Activated T-helper 17 cell treated with anti-CD3 and anti-CD28 coated beads, Interleukin-2, amount 50 U/mL, for 72 hours (primary cell): ENCODE measurements at places on chromosomes 11 and 22. TPM values are rescaled to one million over a fixed set of nuclear protein-coding genes. Genes with fewer than 3 reads are reported as not detected.

DNA sequence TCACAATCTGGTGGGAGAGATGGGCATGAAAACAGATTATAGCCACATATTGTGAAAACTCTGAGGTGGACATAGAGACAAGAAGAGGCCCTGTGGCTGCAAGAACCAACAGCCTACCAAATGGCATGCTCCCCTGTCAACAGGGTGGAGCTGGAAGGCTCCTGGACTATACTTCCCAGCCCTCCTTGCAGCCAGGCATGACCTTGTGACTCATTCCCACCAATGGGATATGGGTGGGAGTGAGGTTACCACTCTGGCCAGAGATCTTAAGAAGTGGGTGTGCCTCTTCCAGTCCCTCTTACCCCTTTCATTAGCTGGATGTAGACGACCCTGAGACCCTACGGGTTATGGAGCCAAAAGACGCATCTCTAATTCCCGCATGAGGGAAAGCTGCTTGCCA is 126.4 kb upstream of the ZBED5 start:
- no peak for ATAC-seq

DNA sequence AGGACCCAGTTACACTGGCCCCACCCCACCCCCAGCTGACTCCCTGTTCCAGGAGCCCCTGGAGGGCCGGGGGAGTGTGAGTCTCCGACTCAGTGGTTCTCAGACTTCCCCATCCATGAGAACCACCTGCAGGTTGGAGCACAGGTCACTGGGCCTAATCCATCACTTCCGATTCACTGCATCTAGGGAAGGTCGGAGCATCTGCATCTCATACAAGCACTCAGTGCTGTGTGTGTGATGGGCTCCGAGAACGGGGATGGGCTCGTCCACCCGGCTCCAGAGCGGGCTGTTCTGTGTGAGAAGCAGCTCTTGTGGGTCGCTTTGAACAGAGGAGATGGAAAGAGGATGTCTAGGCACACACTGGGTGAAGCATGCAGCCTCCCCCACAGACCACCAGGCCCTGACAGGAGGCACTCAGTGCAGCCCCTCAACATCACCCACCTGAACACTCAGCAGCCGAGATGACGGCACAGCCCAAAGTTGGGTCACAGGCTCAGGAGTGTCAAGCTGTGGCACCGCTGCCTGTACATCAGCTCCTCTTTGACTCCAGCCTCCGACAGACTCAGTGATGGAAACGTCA is 541.4 kb downstream of the BRD1 start:
- ATAC-seq: no peak

- no peak for ATAC-seq
These were observed 2.3 kb downstream of the C1QTNF6 start for GRCh38 chr22:37185646-37186227.

The VWCE gene
- total RNA-seq: 11.1 TPM

The SLC22A25 gene
- not detected for total RNA-seq

The H19 gene
- not detected for total RNA-seq

The PGA3 gene
- total RNA-seq: not detected

The OR51B2 gene
- total RNA-seq: 0.29 TPM

The SLC43A1 gene
- 9.1 TPM for total RNA-seq
